Ovary (tissue), 10 donors: ENCODE measurements at places on chromosomes 1 and 21. TPM values are rescaled to one million over a fixed set of nuclear protein-coding genes. Genes with fewer than 3 reads are reported as not detected.

DDAH1 gene
- total RNA-seq, result 13.5 TPM

GBP6 gene
- 0.23 TPM for total RNA-seq

ATP1A4 gene
- not detected for total RNA-seq

PLA2G4A gene
- total RNA-seq, result 3.9 TPM

TIAM1 gene
- total RNA-seq, result 13.1 TPM

EPHA2 gene
- total RNA-seq, result 8.2 TPM

MARK1 gene
- total RNA-seq, result 2.8 TPM

- H3K27ac ChIP-seq, result no peak overlapping the region
- DNase-seq, result no peak
- no peaks in the 10 kb centered on the region for H3K4me1 ChIP-seq
- no peaks in the 10 kb centered on the region for H3K36me3 ChIP-seq
- H3K27me3 ChIP-seq, result no peaks in the 10 kb centered on the region
Measured at GRCh38 chr1:48000883-48001282, 3.7 kb upstream of the TRABD2B start.

GRCh38 chr1:161131523-161132409 lies 701 bp downstream of the DEDD start:
- H3K36me3 ChIP-seq, result no peaks in the 10 kb centered on the region
- peaks cover 5% of the 10 kb centered on the region for H3K4me1 ChIP-seq
- peak overlapping the region; percentile 77 for H3K4me3 ChIP-seq
- no peaks in the 10 kb centered on the region for H3K27me3 ChIP-seq

DNA sequence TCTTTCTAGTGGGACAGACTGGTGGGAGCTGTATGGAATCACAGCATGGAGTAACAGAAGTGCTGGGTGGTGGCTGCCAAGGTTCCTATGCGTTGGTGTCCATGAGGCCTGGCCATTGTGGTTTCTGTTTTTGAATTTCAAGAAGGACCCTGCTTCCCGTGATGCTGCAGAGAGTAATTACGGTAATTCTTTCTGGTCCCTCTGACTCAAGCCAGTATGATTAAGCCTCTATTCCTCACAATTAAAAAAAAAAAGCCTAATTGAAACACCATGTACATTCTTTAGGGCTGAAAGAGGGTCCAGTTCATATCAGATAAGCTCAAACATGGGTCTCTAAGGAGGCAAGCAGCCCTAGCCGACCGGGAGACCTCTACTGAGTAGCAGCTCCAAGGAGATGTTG lies 10.5 kb upstream of the C1orf21 start:
- H3K27ac ChIP-seq, result no peak overlapping the region
- H3K4me3 ChIP-seq, result no peak overlapping the region
- H3K27me3 ChIP-seq, result no peaks in the 10 kb centered on the region
- no peaks in the 10 kb centered on the region for H3K4me1 ChIP-seq

- no peaks in the 10 kb centered on the region for H3K4me1 ChIP-seq
- no peak for DNase-seq
- H3K4me3 ChIP-seq, result no peak overlapping the region
- no peaks in the 10 kb centered on the region for H3K36me3 ChIP-seq
- no peak overlapping the region for H3K27ac ChIP-seq
- H3K27me3 ChIP-seq, result no peaks in the 10 kb centered on the region
Measured at GRCh38 chr1:157671895-157672294, 28.7 kb downstream of the FCRL3 start.

GRCh38 chr1:157829711-157830110 lies 9.8 kb upstream of the FCRL1 start:
- no peak overlapping the region for H3K4me3 ChIP-seq
- H3K4me1 ChIP-seq, result no peaks in the 10 kb centered on the region
- H3K27me3 ChIP-seq, result no peaks in the 10 kb centered on the region
- H3K36me3 ChIP-seq, result no peaks in the 10 kb centered on the region
- DNase-seq, result no peak

DNA sequence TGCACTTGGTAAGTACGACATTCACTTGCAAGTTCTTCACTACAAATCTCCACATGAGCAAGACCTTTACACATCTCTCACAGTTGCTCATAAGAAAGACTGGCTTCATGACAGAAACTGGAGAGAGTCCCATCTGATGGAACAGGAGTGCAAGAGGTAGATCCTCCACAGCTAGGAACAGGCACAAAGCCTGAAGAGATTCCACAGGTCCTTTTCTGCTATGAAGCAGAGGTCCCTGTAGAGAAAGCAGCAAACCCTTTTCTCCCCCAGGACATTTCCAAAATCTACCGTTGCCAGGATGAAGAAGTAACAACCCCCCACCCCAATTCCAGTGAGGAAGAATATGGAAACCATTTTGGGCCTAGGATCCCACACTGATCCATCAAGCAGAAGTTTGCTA lies 47.3 kb downstream of the EIF4G3 start:
- H3K27me3 ChIP-seq, result no peaks in the 10 kb centered on the region
- no peak overlapping the region for H3K27ac ChIP-seq
- no peaks in the 10 kb centered on the region for H3K36me3 ChIP-seq
- no peak for DNase-seq
- H3K4me1 ChIP-seq, result no peaks in the 10 kb centered on the region

- no peaks in the 10 kb centered on the region for H3K4me1 ChIP-seq
- H3K4me3 ChIP-seq, result no peak overlapping the region
- no peaks in the 10 kb centered on the region for H3K27me3 ChIP-seq
- no peak for DNase-seq
- no peak overlapping the region for H3K27ac ChIP-seq
Measured at GRCh38 chr1:103547840-103548239, 22.3 kb downstream of the RNPC3 start.

GRCh38 chr1:205601205-205601604 lies 30.6 kb downstream of the ELK4 start:
- no peak for DNase-seq
- peaks cover 3% of the 10 kb centered on the region for H3K4me1 ChIP-seq
- no peak overlapping the region for H3K27ac ChIP-seq
- no peak overlapping the region for H3K4me3 ChIP-seq
